ENCODE measurements at places on chromosomes 12 and 14.
A peak's percentile ranks its signal among the peaks of the same experiment; 100 is the strongest.

- DNase-seq: no peak
Observed at GRCh38 chr14:101839236-101839635, 77.7 kb downstream of the PPP2R5C start.

DNA sequence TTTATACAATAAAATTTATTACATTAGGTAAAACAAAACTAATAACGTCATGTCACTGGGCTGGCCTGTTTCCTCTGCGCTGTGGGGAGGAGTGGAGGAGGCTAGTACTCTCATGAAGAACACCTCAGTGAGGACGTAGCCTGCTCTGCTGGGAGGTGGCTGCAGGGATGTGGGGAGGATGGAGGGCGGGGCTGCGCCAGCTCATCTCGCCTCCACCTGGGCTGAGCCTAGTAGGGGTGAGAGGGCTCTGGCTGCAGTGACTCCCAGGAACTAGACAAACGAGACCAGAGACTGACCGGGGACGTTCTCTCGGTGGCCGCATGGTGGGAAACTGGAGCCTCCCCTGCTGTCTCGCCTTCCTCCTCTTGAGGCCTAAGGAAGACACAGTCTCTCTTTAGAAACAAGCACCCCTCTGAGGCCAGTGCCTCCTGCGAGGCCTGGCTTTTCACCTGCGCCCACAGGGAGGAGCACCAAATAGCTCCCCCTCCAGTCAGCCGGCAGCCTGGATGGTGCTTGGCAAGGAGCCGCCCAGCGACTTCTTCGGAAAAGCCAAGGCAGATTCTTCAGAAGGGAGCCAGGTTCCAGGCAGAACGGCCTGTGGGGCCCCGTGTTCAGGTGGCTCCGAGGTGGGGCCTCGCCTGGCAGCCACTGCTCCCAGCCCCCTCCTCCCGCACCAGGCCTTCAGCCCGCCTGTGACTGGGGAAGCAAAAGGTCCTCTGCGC lies 62.4 kb downstream of the PLEKHG3 start:
- DNase-seq: no peak

GRCh38 chr12:67428431-67428830 lies 159.3 kb downstream of the CAND1 start:
- DNase-seq: no peak

- DNase-seq: no peak
Observed at GRCh38 chr12:127820271-127820670, 446.7 kb upstream of the TMEM132C start.

GRCh38 chr14:57928732-57929131 lies 62.8 kb upstream of the SLC35F4 start:
- DNase-seq: no peak

GRCh38 chr12:76726626-76727025 lies 37.3 kb upstream of the ZDHHC17 start:
- no peak for DNase-seq

DNA sequence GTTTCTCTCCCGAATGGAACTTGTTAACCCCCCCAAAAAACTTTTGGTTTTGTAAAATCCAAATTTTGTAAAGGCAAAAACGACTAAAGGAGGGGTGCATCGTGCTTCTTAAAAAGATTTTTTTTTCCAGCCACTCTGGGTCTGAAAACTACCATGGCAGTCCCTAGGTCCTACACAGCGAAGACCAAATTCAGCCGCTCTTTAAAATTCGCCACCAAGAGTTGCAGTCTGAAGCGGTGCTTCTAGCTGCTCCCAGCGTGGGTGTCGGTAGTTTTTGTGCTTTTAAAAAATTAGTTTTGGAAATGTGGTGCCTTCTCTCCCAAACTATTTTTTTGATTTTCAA lies 873 bp upstream of the GSC start:
- no peak for DNase-seq

DNA sequence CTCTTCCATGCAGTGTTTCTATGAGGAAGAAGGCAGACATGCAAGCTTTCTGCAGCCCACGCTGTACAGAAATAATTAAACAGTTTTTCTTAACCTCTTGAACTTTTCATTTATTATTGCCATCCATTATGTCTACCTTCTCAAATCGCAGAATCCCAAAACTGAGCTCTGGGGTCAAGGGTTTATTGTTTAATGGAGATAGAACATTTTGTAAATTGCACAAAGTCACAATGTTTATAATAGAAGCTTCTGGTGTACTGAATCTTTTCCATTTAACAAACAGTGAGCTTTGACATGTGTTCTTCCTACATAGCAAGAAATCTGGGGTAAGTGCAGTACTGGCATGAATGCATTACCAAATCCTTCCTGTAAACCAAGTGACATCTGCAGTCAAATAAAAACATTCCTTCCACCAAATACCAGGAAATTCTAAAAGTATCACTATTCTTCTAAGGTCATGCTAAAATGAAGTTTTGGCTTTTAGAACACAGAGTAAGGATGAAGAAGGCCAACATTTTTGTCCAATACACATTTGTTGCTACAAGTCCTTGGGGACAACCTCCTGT lies 385.3 kb upstream of the DDHD1 start:
- DNase-seq: no peak

GRCh38 chr12:65822732-65823512 lies 1.4 kb upstream of the HMGA2 start:
- DNase-seq: no peak

DNA sequence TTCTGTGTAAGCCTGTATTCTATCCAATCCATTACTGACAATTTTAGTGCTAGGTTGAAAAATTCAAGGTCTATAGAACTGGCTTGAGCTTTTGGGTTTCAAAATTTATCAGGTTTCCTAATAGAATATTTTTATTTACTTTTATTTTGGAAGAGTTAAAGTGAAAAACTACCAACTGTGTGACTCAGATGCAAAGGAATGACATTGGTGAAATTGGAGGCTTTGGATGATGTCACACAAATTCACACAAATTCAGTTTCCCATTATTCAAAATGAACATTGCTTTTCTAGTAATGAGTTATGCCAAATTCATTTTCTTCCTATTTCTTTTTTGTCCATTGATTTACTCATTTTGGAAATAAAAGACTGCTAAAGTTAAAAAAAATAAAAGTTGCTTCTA lies 186.9 kb downstream of the ALX1 start:
- DNase-seq: no peak

- DNase-seq: no peak
Observed at GRCh38 chr14:103630364-103631108, 1.5 kb downstream of the KLC1 start.

DNA sequence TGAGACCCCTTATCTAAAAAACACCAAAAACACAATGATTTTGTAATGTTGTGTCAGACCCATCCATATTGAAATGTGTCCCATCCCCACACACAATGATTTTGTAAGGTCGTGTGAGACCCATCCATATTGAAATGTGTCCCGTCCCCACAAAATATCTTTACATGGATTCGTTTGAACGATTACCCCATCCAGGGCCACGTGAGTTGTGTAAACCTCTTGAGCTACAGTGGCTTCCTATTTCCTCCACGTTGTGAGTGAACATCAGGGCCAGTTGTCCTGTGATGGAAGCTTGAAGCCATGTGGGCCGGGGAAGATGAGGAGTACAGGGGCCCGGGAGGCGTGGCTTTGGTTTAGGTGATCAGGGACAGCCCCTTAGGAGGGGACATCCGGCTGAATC lies 27.0 kb upstream of the ULK1 start:
- DNase-seq: no peak

- DNase-seq: no peak
Observed at GRCh38 chr12:50901685-50902113, 50.6 kb upstream of the HIGD1C start.

- no peak for DNase-seq
Observed at GRCh38 chr14:95146079-95146771, 11.1 kb downstream of the DICER1 start.

- DNase-seq: no peak
Observed at GRCh38 chr12:50953047-50953446, 703 bp downstream of the HIGD1C start.

- DNase-seq: peak; percentile 58
Observed at GRCh38 chr14:91417983-91418386, 365 bp upstream of the CCDC88C start.

DNA sequence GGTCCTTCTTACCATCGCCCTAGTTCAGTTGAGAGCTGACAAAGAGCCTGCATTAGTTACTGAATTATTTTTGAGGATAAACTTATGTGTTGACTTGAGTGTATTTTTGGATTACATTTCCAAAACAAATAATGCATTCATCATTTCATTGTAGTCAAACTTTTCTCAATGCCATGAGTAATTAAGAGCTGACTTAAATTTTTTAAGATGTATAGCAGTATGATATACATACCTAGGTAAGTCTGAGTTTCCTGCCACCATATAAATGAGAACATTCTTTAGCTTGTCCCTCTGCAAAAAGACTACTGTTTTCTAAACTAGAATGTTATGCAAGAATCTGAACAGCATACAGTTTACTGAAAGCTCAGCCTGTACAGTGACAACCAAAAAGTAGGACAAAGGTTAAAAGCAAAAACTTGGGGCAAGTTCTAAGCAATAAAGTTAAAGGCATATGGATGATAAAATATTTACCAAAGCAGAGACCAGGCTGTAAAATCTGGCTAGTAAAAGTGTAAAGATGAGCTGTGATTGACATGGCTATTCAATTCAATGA lies 82.1 kb upstream of the FERMT2 start:
- DNase-seq: no peak

- DNase-seq: peak; percentile 96
Observed at GRCh38 chr12:106446419-106447092, 89.0 kb downstream of the POLR3B start.

DNA sequence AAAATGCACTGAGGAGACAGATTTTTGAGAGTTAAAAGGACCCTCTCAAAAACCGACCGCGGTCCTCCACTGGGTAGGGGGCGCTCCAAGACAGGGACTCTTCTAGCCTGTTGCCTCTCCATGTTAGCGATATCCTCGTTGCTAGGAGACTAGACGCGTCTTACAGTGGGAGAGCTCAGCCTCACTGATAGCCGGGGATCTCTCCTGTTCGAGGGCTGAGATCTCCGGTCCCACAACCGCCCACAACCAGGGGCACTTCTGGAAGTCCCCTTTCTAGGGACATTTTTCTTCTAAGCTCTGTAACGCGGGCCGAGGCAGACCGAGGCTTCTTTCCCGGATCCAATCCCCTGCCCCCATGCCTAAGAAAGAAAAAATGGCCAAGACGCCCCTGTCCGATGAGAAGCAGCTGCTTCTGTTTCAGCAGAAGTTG lies 21.3 kb downstream of the FKBP11 start:
- DNase-seq: peak; percentile 66

DNA sequence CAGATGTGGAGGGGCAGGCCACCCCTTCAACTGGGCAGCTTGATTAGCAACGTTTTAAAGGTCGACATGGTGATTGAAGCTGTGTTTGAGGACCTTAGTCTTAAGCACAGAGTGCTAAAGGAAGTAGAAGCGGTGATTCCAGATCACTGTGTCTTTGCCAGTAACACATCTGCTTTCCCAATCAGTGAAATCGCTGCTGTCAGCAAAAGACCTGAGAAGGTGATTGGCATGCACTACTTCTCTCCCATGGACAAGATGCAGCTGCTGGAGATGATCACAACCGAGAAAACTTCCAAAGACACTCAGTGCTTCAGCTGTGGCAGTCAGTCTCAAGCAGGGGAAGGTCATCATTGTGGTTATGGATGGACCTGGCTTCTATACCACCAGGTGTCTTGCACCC lies 23.9 kb upstream of the AICDA start:
- DNase-seq: no peak

GRCh38 chr14:65251213-65251612 lies 148.9 kb upstream of the MAX start:
- no peak for DNase-seq

DNA sequence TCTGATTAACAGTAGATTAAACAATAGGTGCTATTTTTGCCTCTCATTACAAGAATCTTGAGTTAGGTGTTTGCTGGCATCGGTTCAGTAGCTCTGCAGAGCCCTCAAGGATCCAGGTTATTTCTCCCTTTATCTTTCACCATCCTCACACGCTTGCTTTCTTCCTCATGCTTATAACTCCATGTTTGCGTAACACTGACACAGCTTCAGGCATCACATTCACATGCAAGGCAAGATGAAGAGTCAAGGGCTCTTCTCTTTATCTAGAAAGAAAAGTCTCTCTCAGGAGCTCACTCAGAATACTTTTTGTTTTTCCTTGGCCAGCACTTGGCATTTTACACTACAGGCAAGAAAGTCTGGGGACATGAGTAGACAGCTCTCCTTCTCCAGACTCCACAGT lies 24.2 kb upstream of the PTHLH start:
- DNase-seq: no peak

GRCh38 chr12:52300796-52301691 lies 9.7 kb upstream of the KRT81 start:
- no peak for DNase-seq
